ENCODE measurements at places on chromosomes 5 and 9.

GRCh38 chr5:68405784-68406743 is 190.5 kb downstream of the PIK3R1 start:
- DNase-seq: no peak

DNA sequence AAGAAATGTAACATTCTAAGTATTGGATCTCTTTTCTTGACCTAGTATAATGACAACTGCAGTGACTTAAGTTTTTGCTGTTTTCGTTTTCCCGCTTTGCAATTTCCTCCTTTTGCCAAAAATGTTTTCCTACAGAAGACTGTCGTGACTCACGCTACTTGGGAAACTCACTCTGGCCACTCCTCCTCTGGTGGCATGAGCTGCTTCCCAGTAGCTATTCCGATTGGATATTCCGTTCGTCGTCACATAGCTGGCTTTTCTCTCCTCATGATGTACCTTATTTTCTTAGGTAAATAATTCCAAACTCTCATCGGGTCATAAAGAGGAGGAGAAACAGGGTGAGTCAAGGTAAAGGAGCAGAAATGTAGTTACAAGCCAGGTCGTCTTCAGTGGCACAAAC is 64.9 kb downstream of the GOLPH3 start:
- DNase-seq: no peak

GRCh38 chr9:133996531-133997520 is 4.7 kb upstream of the VAV2 start:
- DNase-seq: no peak

- DNase-seq: no peak
Observed at GRCh38 chr9:124342776-124343485, 72.3 kb downstream of the PSMB7 start.

GRCh38 chr5:147658293-147658932 is 124.1 kb downstream of the JAKMIP2 start:
- DNase-seq: no peak

- DNase-seq: no peak
Observed at GRCh38 chr9:84775056-84775643, 105.6 kb downstream of the NTRK2 start.

Data from activated naive CD4-positive, alpha-beta T cell treated with anti-CD3 and anti-CD28 coated beads, Interleukin-2, amount 50 U/mL, for 16 hours (primary cell).